ENCODE measurements at places on chromosomes 7 and 10.

DNA sequence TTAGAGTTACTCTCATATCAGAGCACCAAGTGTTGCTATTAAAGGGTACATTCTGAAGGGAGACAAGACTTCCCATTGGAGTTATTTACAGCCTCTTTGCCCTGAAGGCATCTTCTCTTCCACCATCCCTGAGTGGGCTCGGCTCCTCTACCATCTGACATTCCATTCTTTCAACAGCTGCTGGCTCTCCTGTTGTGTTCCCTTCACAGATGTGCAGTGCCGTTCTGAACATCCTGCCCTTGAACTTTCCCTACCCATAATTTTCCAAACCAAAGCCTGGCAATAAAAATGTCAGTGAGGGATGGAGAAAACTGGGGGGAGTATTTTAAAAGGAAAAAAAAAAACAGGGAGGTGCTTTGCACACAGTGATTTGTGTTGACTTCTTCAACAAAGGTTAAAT, 392.9 kb downstream of the KCNMA1 start:
- DNase-seq: no peak

GRCh38 chr7:149732111-149732561, 41.3 kb downstream of the ZNF467 start:
- no peak for DNase-seq

DNA sequence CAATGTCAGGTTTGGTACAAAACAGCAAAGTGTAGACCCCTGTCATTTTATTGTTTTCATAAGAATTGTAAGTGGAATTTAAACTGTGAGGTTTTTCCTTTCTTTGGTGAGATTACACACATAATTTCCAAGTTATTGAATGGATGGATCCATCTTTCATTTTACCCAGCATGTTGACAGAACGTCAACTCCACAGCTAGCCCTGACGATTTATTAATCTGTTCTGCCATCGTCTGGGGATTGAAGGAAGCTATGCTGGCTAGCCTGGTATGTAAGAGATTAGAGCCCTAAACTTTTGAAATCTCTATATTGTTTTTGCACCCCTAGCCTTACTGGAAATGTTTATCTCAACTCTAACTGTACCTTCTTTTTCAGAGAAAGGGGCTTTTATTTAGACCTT, 8.6 kb downstream of the WNT16 start:
- DNase-seq: no peak

DNA sequence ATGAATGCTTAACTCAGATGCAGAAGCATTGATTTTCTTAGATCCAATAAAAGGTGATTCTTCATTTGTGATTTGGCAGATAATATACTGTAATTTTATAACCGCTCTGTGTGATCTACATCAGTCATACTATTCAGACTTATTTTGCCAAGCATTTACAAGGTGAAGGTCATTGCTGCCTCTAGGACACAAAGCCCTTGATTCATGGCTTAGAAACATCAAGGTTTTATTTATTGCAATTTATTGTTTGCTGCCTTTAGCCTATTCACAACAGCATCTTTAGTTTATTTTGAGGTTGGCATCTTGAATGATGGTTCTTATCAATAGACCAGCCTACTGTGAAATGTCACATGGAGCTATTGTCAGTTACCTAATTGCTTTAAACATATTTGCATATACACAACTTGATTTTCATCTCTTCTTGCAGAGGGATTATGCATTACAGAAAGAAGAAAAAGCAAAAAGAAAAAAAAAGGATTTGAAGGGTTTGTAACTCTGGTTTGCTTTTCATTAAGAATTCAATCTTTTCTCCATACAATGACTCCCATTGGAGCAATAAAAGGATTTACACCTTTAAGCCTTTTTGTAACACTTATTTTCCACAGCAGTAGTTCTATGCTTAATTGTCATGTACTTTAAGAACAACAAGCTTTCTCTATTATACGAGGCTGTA, 1371.6 kb upstream of the CELF2 start:
- DNase-seq: no peak

DNA sequence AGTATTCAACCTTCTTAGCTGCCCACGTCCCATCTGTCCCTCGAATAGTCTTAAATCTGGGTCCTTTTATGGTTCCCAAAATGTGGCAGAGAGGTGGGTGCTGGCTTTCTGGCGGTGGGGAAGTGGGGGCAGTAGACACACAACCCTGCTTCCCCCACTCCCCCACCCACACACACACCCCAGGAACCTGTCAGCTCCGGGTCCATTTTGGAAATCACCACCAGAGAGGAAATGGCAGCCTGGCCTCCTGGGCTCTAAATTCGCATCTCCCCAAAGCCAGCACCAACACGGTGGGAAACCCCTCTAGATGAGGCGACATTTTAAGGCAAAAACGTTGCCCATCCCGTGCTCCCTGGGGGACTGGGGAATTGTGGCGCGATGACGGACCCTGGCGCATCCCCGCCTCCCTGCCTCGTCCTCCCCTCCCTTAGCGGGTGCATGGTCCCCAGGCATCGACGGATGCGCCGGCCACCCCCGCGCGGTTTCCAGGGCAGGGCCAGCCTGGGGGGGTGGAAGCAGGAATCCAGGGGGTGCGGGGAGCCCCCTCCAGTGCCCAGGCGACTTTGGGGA, 702 bp downstream of the TMEM130 start:
- DNase-seq: no peak

- DNase-seq: no peak
Measured at GRCh38 chr7:13639396-13639795, 350.1 kb downstream of the ETV1 start.
